ENCODE measurements at places on chromosomes 3 and 15.

- DNase-seq, result no peak
Observed at GRCh38 chr15:84793431-84794161, 23.6 kb upstream of the ALPK3 start.

GRCh38 chr15:38687775-38688495, 123.3 kb upstream of the RASGRP1 start:
- DNase-seq, result no peak

GRCh38 chr15:78620527-78621421, at the start of gene CHRNA3:
Gene CHRNA3, minus strand, starts transcription at chr15:78620996. Its CDS starts 202 bp downstream, at chr15:78620794.
- DNase-seq, result no peak

DNA sequence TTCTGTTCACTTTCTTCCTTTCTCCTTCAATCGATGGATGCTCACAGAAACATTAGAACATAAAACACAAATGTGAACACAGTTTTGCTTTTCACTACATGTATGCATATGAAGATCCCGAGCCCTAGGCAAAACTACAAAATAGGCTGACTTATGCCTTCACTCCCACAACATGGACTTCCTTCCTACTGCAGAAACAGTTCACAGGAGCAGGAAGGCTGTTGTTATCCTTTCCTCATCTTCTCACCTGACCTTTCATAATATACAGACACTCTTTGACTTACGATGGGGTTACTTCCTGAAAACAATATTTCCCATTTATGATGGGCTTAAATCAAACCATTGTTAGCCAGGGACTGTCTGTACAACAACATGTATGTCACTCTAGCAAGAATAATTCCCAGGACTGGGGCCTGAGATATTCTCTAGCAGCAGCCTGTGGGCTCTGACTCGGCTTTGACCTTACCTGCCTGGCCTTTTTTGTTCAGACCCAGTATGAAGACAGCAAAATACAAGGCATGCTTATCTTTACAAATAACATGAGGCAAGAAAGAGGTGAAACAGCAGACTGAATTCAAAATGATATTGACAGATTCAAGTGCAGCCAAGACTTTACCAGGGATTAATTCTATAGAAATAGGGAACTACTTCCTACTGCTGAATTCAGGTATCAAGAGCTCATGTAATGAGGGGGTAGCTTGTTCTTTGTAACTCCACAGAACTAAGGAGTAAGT, 51.8 kb upstream of the PLXND1 start:
- no peak for DNase-seq
